Ecto neural progenitor cell (in vitro differentiated cells): ENCODE measurements at places on chromosomes 5 and 9.

- no peak for DNase-seq
Measured at GRCh38 chr9:5608298-5609225, 20.3 kb upstream of the RIC1 start.

DNA sequence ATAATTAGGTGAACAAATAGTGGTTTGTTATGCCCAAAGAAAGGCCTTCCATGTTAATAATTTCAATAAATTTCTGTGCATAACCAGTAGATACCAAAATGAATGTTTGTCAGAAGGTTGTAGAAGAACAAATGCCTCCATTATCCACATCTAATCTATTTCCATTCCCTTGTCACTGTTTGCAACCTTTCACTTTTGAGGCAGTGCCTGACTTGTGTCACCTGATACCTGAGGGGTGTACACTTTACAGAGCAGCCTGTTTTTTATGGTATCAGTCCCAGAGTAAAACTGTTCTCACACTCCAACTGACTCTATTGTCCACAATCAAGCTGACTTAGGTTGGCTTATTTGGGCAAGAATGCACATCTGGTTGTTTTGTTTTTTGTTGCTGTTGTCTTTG is 40.1 kb downstream of the FREM1 start:
- DNase-seq = no peak

DNA sequence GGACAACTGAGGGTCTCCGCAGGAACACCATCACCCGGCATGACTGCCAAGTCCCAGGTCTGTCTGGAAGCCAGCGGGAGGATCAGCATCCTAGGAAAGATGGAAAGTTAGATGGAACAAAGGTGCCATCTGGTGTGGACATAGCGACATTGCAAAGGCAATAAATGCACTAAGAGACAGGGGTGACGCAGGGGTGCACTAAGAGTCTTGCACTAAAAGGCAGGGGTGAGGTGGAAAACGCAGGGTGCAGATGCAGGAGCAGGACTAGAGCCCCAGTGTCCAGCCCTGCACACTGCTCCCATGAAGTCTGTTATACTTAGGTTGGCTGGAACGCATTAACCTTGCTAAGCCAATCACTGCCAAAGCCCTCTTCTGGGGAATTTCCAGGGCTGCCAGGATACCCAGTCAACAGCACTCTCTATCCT is 15.5 kb downstream of the ATOX1 start:
- peak; percentile 70 for DNase-seq

DNA sequence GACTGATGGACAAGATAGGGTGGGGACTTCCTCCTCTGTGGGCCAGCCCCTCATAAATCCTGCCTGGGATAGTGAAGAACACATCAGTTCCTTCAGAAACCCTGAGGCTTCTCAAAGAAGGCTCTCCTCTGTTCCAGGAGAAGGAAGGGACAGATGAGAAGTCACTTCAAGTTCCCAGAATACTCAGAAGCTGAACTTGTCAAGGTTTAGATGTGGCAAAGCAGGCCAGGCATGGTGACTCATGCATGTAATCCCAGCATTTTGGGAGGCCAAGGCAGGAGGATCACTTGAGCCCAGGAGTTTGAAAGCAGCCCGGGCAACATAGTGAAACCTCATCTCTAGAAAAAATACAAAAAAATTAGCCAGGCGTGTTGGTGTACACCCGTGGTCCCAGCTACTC is 38.5 kb downstream of the STOM start:
- DNase-seq = no peak

GRCh38 chr9:9790216-9790872 is 822.5 kb downstream of the PTPRD start:
- DNase-seq = no peak

GRCh38 chr5:138736293-138736692 is 16.9 kb upstream of the CTNNA1 start:
- no peak for DNase-seq

GRCh38 chr9:5566054-5566618 is 55.8 kb downstream of the PDCD1LG2 start:
- no peak for DNase-seq

DNA sequence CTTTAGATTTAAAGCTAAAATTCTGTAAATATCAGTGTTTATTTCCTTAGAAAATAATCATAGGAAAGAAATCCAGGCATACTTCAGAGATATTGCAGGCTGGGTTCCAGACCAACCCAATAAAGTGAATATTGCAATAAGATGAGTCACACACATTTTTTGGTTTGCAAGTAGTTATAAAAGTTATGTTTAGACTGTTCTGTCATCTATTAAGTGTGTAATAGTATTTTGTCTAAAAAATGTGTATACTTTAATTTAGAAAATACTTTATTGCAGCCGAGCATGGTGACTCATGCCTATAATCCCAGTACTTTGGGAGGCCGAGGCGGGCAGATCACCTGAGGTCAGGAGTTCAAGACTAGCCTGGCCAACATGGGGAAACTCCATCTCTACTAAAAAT is 6.9 kb upstream of the RIC1 start:
- no peak for DNase-seq

DNA sequence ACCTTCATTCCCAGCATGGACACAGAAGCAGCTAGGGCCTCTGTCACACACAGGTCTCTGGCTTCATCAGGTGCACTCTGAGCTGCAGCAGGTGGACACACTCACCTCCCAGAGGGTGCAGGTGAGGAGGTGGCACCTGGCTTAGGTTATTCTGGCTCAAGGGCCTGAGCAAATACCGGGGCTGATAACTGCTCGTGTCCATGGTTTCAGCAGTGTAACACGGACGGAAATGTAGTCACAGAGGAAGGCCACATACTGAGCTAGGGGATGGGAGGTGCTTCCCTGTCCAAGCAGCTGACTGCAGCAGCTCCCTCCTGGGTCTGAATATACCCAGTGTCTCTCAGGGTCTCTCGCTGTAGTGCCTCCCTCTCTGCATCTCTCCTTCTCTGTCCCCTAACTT is 5.7 kb downstream of the PHF2 start:
- no peak for DNase-seq

GRCh38 chr5:98954392-98955028 is 25.7 kb upstream of the CHD1 start:
- DNase-seq = no peak

DNA sequence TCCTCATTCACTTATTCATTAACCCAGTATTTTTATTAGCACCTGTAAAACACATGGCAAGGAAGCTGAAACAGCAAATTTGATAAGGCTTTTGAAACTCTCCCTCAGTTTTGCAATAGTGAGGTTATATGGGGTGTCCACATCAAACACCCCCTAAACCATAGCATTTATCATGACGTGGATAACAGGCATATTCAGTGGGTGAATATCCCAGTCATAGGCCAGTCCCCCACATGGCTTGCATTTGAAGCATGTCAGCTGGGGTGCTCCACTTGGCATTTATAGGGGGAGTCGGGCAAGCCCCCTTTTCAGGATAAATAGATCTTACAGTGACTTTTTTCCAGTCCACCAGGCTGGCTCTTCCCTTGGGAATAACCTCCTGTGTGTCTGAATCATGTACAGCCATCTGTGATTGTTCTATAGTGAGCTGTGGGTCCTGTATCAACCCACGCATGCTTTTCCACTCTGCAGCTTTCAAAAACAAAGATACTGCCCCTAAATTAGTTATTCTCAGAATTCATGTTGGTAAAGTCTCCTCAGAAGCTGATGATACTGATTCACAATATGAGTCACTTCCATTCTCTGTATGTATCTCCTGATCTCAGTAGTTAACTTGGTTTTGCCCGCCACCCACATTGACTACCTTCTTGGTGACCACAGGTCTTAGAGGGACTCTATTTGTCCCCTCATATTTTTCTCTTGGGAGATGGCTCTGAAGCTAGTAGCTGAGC is 84.4 kb upstream of the SPIN1 start:
- DNase-seq = no peak

GRCh38 chr5:173396311-173396993 is 68.2 kb upstream of the STC2 start:
- DNase-seq = peak; percentile 55

DNA sequence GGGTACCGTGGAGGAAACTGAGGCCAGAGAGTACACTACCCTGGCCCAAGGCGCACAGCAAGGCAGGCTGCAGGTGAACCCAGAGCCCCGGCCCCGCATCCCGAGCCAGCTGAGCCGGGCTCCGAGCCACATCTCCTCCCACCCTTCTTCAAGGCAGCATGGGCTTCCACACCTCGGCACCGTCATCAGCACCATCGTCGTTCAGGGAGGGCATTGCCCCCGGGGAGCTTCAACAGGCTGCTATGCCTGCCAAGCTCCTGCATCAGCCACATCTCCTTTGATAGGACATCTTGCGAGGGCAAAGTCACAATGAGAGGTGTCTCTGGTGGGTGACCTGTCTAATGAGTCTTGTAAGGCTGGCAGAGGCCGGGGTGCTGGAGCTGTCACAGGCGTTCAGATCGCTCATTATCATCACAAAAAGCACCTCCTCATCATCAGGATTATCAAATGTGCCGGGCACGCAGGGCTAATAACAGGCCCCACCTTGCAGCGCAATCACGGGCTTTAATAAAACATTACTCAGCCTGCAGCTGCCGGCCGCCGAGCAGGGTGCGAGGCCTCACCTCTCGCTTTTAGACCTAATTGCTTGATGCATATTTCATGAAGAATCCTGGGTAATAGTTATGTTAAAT is 20.0 kb upstream of the SLC25A51 start:
- no peak for DNase-seq

GRCh38 chr5:35172533-35172932 is 57.8 kb downstream of the PRLR start:
- DNase-seq = no peak

DNA sequence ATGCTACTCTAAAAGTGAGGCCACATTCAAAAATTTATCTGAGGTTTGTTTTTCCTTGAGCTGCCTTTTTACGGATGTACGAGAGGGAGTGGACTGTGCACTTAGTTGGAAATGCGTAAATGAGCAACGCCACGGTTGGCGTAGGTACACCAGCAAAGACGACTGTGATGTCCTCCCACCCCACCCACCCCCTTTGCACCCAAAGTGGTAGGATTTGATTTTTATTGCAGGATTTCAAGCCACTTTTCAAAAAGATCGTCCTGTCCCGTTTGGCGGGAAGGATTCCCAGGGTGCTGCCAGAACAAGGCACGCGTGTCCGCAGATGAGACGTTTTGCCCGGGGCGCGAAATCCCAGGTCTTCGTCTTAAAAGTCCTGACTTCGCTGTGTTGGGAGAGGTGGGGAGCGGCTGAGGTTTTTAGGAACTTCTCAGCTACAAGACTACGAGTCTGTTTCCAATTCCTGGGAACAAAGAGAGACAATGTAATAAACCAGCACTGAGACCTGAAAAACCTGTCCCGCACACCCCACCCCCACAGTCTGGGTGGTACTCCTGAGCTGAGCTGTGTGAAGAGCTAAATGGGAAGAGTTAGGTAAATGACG is 1.0 kb upstream of the TLE1 start:
- DNase-seq = peak; percentile 65

- DNase-seq = no peak
Measured at GRCh38 chr9:29220596-29221251, 1647.4 kb upstream of the C9orf72 start.

GRCh38 chr5:150516011-150516410 is 8.1 kb downstream of the NDST1 start:
- no peak for DNase-seq

GRCh38 chr9:19162956-19163355 is 35.7 kb upstream of the PLIN2 start:
- DNase-seq = no peak

- no peak for DNase-seq
Measured at GRCh38 chr5:144117412-144117811, 53.0 kb downstream of the YIPF5 start.

GRCh38 chr5:139038613-139039305 is 159.4 kb downstream of the SIL1 start:
- peak; percentile 44 for DNase-seq

GRCh38 chr9:112489039-112489546 is 2.5 kb downstream of the KIAA1958 start:
- DNase-seq = no peak

DNA sequence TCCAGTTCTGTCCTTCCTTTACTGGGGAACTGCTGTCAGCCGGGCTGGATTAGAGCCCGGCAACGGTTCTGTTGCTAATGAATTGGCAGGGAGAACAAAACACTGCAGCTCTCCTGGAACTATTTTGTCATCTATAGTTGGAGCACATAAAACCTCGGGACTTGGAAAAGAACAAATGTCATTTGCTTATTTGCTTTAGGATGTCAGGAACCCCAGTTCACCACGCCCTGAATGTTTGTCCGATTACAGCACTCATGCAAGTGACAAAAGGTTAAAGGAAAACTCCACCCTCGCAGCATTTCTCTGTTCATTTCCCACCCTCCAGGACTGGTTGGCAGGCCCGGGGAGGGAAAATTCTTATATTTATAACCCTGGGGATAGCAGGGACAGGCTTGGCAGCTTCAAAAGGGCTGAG is 66.4 kb upstream of the PLPP1 start:
- no peak for DNase-seq

GRCh38 chr5:18745988-18746615 is 1111.8 kb downstream of the TAF11L14 start:
- DNase-seq = no peak

- peak; percentile 96 for DNase-seq
Measured at GRCh38 chr5:139439013-139439903, at the start of gene DNAJC18. TSS of gene DNAJC18 (minus strand) at chr5:139439525. CDS start at chr5:139439445, 80 bp downstream.

DNA sequence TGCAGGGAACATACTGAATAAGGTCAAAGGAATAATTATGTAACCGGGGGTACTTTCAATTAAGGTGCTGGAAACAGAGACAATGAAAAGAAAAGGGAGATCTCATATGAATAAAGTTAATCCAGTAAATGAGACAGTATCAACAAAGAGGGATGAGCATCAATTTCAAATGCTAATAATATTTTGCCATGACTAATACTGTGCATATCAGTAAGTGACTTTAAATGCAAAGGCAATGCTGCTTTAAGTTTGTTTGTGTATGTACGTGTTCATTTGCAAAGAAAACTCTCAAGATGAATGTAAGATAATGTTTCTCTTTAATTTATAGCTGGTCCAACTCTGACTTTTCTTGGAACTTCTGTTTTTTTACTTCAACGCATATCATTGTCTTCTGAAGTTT is 139.9 kb downstream of the PDE4D start:
- no peak for DNase-seq

DNA sequence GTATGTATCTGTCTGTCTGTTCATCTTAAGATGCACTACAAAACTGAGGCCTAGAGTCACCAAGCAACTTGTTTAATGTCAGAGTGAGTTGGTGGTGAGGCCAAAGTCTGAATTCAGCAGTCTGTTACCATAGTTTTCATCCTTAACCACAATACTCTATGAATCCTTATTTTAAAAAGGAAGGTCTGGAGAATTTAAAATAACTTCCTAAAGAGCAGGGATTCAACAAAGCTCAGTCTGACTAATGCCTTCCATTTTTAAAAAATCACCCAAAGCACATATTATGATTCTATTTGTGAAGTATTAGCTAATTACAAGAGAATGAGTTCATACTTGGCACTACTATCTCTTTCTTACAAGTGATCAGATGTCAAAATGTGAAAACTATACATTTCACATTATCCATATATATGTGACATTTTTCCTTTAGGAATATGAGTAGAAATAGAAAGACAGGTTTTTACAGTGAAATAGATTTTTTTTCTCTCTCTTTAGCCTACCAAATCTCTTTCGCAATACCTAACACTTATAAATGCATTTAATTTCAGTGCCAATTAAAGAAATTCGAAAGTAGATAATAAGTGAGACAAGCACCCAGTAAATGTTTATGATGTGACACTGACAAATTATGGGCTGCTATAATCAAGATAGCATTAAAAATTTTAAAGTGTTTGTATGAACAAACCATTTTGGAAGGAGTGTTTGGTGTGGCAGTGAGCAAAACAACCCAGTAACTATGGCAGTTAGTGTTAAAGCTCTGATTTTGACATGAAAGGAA is 102.3 kb upstream of the CDKN2B start:
- no peak for DNase-seq
